HuH-7 (cell line): ENCODE measurements at places on chromosomes 6 and 20.

- DNase-seq, result no peak
Measured at GRCh38 chr6:36141091-36141490, 10.8 kb downstream of the MAPK13 start.

DNA sequence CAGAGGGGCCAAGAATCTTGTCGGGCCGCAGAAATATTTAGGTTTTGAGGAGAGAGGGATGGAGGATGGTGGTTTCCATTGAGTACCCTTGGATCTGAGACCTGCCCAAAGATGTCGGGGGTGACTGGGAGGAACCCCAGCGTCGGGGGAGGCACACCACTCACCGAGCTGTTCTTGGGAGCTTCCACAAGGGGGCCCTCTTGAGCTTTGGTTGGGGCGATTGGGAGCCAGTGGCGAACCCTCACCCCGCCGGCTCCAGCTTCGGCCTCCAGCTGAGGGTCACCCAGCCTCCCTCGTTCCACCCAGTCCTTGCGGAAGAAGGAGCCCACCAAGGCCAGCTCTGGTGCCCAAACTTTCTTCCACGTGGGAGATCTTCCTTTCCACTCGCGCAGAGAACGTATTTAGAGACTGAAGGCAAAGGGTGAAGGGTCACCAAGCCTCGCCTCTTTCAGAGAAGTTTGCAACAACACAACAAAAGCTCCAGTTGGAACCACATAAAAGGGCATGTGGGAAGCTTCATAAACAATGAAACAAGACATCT is 33.6 kb downstream of the APCDD1L start:
- DNase-seq, result peak; percentile 79

GRCh38 chr6:77264970-77265369 is 198.3 kb downstream of the HTR1B start:
- no peak for DNase-seq

GRCh38 chr6:50062051-50062450 is 12.3 kb upstream of the DEFB112 start:
- no peak for DNase-seq

- DNase-seq, result no peak
Measured at GRCh38 chr20:44008806-44009678, 94.4 kb downstream of the TOX2 start.

- no peak for DNase-seq
Measured at GRCh38 chr20:62370115-62370806, 3.1 kb upstream of the LAMA5 start.

DNA sequence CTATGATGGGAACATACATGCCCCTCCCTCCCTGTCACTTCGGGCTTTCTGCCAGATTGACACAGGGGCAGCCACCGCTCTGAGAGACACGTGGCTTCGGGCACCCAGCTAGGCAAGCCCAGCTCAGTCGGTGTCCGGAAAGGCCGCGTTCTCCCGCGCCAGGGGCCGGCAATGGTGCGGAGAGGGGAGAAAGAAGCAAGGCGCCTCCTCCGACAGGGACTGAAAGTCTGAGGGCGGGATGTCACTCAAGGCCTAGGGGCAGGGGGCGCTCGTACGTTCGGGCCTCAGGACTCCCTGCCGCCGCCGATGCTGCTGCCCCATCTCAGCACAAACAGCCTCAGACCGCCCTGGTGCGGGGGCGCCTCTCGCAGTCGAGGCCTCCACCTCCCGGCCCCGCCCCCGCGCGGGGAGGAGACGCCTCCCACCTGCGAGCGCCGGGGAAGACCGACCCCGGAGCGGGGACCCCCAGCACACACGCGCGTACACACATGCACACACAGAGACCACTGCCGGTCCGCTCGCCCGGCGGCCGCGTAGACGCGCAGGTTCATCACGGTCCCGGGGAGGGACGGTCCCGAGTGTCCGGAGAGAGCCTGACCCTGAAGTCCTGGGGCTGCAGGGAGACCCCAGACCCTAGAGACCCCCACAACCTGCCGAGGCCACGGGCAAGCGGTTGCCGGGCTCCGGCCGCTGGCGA is 1.9 kb downstream of the GRM4 start:
- DNase-seq, result peak; percentile 74

DNA sequence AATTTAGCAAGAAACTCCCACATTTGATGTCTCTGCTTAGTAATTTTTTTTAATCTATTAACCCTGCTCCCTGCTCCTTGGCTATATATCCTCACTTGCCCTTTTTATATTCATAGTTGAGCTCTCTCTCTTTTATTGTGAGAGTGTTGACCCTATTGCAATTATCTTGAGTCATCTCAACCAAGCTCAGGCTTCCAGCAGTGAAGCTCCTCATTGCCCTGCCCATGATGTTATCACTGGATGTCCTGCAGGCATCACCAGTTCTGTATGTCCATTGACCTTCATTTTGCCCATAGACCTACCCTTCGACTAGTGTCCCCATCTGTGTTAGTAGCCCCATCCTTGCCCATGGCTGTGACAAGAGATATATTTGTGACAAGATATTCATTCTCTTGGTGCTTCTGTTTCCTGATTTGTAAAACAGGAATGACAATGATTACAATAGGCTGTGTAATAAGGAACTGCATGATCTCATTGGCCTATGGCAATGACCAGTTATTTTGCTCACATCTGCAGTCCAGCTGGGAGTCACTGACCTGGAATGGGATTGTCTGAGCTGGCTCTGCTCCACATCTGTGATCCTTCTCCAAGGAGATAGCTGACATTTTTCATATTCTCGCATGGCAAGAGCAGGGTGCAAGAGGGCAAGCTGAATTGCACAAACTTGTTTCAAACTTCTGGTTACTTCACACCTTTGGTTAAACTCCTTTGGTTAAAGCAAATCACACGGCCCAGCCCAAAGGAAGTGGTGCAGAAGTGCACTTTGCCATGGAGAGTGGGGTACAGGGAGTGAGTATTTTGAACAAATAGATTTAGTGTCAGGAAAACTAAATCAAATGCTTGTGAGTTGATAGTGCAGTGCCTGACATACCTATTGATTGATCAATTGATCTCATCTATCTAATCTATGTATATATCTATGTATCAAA is 47.7 kb upstream of the CST5 start:
- DNase-seq, result no peak

GRCh38 chr20:43752561-43753301 is 25.9 kb upstream of the GTSF1L start:
- no peak for DNase-seq

- DNase-seq, result no peak
Measured at GRCh38 chr6:68636666-68637065, 1.6 kb downstream of the ADGRB3 start.

GRCh38 chr20:40966103-40966502 is 62.5 kb upstream of the TOP1 start:
- peak; percentile 31 for DNase-seq

GRCh38 chr6:20790032-20790791 is 256.0 kb downstream of the CDKAL1 start:
- no peak for DNase-seq

GRCh38 chr20:56964901-56965300 is 301.5 kb downstream of the BMP7 start:
- no peak for DNase-seq

DNA sequence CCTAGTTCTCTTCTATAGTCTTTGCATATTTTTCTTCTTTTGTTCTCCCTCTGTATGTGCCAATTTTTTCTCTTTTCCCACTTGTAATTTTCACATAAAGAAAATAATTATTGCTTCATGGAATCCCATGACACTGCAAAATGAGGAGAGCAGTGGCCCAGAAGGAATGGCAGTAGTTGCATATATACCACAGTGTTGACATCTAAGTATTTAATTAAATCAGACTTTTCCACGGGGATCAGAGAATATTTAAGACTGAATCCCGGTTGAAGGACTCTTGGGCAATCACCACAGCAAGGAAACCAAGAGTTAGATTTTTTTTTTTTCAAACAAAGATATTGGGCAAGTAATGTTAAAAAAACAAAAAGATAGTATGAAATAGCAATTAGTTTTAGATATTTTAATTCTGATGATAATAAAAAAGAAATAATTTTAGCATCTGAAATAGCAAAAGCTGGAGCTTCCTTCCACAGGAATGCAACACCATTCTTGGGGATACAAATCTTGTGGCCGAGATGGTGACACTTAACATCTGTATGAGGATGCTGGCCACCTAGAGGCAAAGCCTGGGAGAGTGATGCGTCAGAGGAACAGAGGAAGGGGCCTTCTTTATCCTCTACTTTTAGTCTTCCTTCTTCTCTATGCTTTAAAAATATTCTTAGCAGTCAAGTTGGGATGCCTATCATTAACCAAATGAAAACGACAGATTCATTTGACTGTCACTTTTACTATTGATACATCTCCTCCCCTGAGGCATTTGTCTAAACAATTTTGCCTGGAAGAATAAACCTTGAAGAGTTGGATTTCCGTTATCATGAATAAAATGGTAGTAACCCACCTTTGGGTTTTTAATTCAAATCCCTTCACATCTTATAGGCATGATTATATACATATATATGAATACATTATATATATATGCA is 356.2 kb downstream of the GJA1 start:
- no peak for DNase-seq

- no peak for DNase-seq
Measured at GRCh38 chr6:16097382-16098171, 31.3 kb upstream of the MYLIP start.

DNA sequence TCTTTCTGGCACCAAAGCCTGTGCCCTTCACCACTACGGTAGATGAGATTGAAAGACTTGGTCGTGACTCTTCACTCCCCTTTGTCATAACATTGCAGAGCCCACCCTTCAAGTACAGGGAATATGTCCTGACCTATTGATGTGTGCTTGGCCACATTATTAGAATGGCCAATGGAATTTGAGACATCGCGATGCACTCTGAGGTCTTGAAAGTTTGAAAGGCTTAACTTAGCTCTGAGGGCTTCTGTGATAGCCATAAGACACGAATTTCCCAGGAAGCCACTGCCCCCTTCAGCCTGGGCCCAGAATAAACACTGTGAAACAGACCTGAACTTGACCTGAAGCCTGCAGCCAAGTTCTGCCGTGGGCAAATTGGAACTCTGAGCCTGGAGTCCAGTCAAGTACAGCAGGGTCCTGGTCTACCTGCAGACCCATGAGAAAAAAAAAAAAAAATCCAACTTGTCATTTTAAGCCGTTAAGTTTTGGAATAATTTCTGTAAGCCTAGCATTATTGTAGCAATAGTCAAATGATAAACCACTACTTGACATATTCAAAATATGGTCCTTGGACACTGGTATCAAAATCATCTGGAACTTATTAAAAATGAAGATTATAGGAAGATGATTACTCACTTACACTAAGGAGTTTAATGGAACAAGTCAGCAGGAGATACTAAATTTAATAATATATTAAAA is 36.9 kb upstream of the TRAF3IP2 start:
- DNase-seq, result peak; percentile 62

- no peak for DNase-seq
Measured at GRCh38 chr6:37713529-37714119, 15.9 kb upstream of the MDGA1 start.

GRCh38 chr20:51385646-51386530 is 156.6 kb downstream of the NFATC2 start:
- DNase-seq, result peak; percentile 57

GRCh38 chr20:57647006-57647932 is 27.0 kb upstream of the ZBP1 start:
- no peak for DNase-seq

- DNase-seq, result no peak
Measured at GRCh38 chr20:481167-481566, 18.8 kb upstream of the TBC1D20 start.

GRCh38 chr20:9458138-9458796 is 56.1 kb upstream of the LAMP5 start:
- peak; percentile 52 for DNase-seq

GRCh38 chr6:79208816-79209215 is 25.7 kb downstream of the HMGN3 start:
- no peak for DNase-seq

- DNase-seq, result peak; percentile 52
Measured at GRCh38 chr6:84033523-84034451, at the start of gene MRAP2. Gene MRAP2 (plus strand): TSS chr6:84033772. CDS start chr6:84055319, 21,547 bp downstream.

DNA sequence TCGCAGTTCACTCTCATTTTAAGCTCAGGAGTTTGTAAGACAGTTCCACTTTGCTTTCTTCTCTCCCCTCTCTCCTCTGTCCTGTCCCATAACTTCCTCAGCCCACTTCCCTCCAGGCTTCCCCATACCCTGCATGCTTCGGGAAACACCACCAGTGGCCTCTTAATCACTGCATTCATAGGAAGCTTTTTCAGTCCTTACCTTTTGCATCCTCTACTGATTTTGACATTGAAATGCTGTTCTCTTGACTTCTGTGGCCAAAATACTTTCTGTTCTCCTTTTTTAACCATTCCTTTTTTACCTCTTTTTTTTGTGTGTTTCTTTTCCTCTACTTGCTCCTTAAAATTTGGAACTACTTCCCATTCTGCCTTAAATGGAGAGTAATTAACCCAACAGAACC is 69.7 kb downstream of the HIVEP1 start:
- no peak for DNase-seq

DNA sequence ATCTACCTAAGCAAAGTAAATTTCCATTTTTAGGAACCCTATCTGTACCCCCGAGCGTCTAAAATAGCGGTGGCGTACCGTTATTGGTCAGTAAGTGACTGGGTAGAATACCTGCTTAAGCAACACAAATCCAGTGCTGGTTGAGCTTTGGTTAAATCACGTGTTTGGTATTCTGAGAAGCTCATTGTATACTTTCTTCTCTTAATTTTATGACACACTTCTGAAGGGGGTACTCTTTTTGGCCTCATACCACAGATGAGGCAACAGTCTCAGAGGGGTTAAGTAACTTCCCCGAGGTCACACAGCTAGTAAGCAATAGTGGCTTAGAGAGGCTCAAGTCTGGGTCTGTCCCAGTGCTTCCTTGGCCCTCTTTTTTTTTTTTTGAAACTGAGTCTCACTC is 151.2 kb downstream of the TFAP2C start:
- no peak for DNase-seq

GRCh38 chr20:6744805-6745204 is 22.7 kb upstream of the BMP2 start:
- peak; percentile 68 for DNase-seq

DNA sequence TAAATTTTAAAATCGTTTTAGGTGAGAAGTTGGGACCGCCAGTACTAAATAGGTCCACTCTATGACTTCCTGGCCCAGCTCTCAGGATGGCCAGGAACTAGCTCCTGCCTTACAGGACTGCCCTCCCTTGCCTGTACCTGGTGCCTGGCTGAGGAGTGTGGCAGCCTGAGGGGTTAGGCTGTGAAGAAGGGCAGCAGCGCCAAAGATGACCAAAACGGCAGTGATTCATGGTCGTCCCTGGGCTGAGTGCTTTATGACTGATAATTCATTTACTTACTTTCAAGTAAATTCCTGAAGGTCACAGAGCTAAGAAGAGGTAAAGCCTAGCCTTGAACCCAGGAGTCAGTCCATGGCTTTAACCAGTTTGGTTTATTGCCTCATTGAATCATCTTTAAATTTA is 22.1 kb downstream of the STK35 start:
- no peak for DNase-seq
